ENCODE measurements at places on chromosomes 2 and 18. TPM values are rescaled to one million over a fixed set of nuclear protein-coding genes. Genes with fewer than 3 reads are reported as not detected.

Gene TUBB8B
- total RNA-seq, result not detected

Gene XPO1
- 66.0 TPM for total RNA-seq

DNA sequence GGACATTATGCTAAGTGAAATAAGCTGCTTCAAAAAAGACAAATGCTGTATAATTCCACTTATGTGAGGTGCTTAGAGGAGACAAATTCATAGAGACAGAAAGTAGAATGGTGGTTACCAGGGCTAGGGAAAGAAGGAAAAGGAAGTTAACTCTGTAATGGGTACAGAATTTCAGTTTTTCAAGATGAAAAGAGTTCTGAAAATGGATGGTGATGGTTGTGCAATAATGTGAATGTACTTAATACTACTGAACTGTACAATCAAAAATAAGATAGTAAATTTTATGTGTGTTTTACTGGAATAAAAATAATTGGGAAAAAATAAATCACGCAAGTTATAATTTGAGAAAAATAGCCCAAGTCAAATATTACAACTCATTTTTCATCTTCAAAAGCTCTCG lies 27.5 kb downstream of the ARHGAP25 start:
- no peak for DNase-seq

- DNase-seq, result no peak
These were observed 623.3 kb upstream of the LRRTM4 start for GRCh38 chr2:78145395-78145996.

Gene SPDYA
- 0.15 TPM for total RNA-seq

GRCh38 chr2:45257820-45258219 lies 248.6 kb upstream of the SIX2 start:
- DNase-seq, result no peak

Gene ZNF638
- total RNA-seq, result 96.2 TPM

GRCh38 chr18:10928772-10929373 lies 220.5 kb downstream of the PIEZO2 start:
- no peak for DNase-seq

DNA sequence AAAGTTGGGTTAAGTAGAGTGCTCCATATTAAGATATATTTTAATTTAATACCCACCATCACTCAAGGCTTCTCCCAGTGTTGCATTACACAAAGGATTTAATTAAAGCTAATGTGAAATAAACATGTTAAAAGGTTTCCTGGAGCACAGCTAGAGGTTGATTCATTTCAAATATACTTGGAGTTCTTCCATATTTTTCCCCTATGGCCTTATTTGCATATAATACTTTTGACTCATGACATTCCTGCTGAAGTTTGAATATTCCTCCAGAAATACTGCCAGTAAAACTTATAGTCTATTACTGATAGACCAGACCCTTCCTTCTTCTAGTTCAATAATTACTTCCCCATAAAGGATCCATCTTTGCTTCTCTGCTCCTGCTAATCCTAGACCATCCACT lies 227.5 kb downstream of the GULP1 start:
- DNase-seq, result no peak

All from left ventricle myocardium superior (tissue), 1 donor.